ENCODE measurements at places on chromosomes 3 and 15. TPM values are rescaled to one million over a fixed set of nuclear protein-coding genes. Genes with fewer than 3 reads are reported as not detected.

LYSMD2 gene
- 11.4 TPM for total RNA-seq

GRCh38 chr15:32743411-32744140, 25.8 kb downstream of the GREM1 start:
- no peak for DNase-seq

CMTM8 gene
- 3.7 TPM for total RNA-seq

PFN2 gene
- total RNA-seq: 86.7 TPM

GRCh38 chr3:72628065-72628464, 220.2 kb downstream of the SHQ1 start:
- no peak for DNase-seq

ANO10 gene
- total RNA-seq: 29.0 TPM
